CD4-positive, CD25-positive, alpha-beta regulatory T cell (primary cell): ENCODE measurements at places on chromosomes 3 and 15.

GRCh38 chr15:63353887-63354286 is 27.8 kb downstream of the CA12 start:
- no peak for DNase-seq

GRCh38 chr15:65906396-65906795 is 37.1 kb downstream of the RAB11A start:
- DNase-seq, result no peak

DNA sequence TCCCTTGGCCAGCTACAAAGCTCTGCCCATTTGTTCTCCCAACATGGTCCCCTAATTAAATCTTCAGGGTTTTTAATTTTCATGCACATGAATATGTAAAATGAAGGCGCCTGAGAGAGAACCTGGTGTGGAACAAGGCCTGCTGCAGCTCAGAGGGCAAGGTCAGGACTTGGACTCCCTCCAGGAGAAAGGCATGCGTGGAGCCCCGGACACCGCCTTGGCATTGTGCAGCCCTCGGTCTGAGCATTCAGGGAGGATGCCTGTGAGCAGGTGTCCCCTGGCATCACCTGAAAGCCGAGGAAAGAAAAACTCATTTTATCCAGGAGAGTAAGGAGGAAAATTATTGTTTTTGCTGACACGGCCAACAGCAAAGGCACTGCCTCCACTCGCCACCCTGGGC is 33.8 kb upstream of the EPHB1 start:
- DNase-seq, result no peak

GRCh38 chr3:29585368-29585767 is 304.5 kb downstream of the RBMS3 start:
- DNase-seq, result no peak

- no peak for DNase-seq
These were observed 694.7 kb downstream of the ZNF385D start for GRCh38 chr3:21056293-21056692.

DNA sequence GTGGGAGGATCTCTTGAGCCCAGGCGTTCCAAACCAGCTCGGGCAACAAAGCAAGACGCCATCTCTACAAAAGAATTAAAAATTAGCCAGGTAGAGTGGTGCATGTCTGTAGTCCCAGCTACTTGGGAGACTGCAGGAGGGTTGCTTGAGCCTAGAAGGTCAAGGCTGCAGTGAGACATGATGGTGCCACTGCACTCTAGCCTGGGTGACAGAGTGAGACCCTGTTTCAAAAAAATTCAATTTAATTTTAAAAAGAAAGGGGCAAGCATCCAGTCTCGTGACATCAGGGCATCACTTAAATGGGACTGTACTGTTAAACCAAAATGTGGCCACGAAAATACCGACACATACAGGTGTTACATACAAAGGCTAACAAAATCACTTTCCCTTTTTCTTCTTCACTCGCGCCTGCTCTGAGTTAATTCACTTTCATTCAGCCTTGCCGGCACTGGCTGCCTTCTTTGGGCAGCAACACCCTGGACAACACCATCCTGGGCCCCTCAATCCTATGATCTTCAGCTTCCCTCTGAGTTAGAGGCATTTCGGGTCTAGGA is 121.7 kb downstream of the LIPC start:
- no peak for DNase-seq

GRCh38 chr3:3165241-3165640 is 14.2 kb downstream of the CRBN start:
- DNase-seq, result no peak

DNA sequence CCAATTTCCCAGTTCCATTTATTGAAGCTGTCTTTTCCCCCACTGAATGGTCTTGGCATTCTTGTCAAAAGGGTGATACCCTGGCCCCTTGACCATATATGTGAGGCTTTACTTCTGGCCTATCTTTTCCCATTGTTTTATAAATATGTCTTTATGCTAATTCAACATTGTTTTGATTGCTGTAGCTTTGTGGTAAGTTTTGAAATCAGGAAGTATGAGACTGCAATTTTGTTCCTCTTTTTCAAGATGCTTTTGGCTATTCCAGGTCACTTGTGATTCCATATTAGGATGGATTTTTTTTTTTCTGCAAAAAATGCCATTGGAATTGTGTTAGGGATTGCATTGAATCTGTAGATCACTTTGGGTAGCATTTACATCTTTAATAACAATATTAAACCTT is 141.2 kb upstream of the MANF start:
- DNase-seq, result no peak

DNA sequence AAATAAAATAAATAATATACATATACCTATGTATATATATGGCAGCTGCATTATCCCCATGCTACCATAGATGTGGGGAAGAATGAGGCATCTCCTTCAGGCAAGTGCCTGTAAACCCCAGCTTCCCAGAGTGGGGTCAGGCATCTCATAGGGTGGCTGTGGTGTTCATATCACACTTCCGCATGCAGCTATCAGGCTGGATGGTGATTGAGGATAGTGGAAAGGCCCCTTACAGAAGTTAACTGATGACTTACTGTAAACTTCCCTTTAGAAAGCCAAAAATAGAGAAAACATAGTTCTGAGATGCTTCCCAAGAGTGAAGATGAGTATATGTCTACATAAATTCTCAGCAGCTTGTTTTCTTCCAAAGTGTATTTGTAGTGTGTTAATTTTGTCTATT is 3.5 kb upstream of the PP2D1 start:
- no peak for DNase-seq

GRCh38 chr15:85542895-85543331 is 162.5 kb downstream of the AKAP13 start:
- DNase-seq, result peak; percentile 28

DNA sequence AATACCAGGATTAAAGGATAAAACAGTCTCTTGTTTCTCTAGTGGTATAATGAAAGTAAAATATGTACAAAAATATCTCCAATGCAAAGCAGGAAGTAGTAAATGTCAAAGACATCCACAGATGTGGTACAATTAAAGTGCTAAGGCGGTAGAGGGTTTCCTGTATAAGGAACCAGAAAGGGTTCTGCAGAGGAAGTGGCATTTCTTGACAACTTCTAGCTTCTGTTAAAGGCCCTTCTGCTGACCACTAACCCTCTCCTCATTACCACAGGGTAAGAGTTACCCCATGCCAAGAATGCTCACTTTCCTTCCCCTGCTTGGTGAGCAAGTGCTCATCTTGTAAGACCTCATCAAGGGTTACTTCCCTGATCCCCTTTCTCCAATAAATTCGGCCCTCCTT is 883.6 kb upstream of the NR2F2 start:
- DNase-seq, result peak; percentile 78

DNA sequence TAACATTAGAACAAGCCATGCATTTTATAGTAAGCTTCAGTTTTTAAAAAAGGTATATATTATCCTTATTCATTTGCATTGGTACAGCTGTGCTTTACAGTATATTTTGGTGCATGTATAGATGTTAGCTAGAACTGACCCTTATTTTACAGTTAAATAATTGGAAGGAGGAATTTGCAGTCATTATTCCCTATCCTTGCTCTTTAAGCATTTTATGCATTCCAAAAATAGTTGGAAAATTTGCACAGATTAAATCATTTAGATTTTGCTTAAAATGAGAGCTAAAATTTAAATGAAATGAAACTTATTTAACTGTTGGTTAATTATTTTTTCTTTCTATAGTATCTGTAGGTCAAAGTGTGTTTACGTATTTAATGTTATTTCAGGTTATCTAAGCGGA is 667.1 kb downstream of the NAALADL2 start:
- DNase-seq, result no peak

DNA sequence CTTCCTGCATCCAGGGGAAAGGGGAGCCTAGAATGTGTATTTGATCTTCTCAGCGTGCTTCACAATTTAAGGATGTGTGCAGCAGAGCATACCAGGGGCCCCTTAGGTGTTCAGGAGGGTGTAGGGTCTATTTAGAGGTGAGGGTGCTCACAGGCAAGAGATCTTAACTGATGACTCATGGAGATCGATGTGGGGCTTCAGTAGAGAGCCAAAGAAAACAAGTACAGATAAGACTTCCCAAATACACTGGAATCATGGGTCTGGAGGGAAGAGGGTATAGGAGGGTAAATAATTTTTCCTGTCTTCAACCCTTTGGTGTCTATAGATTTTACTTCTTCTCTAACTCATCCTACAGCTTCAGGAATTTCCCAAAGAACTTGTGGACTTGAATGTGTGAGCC is 170.2 kb upstream of the LRRC3B start:
- no peak for DNase-seq

DNA sequence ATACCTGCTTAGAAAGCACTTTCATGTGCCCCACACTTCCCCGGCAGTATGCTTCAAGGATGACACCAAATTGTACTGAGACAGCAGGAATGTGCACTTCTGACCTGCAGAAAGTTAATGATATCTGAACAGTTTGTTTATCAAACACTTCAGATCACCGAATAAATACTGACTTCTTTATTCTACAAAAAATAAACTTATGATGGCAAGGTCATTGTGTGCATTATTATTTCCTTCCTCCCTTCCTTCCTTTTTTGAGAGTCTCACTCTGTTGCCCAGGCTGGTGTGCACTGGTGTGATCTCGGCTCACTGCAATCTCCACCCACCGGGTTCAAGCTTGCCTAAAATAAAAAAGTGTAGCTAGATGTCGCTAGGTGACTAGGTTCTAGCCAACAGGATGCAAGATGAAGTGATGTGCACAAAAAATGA is 80.3 kb downstream of the FAIM start:
- DNase-seq, result no peak

DNA sequence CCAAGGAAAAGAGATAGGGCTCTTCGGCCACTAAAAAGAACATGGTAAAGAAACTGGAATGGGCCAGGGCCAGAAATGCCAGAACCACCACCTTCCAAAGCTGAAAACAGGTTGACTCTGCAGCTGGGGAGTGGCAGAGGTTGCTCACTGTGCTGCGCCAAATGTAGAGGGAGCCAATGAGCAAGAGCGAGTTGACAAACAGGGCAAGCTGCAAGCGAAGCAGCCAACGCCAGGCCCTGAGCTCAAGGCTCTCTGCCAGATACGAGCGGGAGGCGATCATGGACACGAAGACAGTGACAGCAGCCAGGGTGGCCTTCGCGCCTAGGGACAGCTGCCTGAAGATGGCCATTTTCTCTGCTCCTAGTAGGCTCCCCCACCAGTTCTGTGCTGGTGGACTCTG is 3.1 kb downstream of the GLB1 start:
- no peak for DNase-seq

DNA sequence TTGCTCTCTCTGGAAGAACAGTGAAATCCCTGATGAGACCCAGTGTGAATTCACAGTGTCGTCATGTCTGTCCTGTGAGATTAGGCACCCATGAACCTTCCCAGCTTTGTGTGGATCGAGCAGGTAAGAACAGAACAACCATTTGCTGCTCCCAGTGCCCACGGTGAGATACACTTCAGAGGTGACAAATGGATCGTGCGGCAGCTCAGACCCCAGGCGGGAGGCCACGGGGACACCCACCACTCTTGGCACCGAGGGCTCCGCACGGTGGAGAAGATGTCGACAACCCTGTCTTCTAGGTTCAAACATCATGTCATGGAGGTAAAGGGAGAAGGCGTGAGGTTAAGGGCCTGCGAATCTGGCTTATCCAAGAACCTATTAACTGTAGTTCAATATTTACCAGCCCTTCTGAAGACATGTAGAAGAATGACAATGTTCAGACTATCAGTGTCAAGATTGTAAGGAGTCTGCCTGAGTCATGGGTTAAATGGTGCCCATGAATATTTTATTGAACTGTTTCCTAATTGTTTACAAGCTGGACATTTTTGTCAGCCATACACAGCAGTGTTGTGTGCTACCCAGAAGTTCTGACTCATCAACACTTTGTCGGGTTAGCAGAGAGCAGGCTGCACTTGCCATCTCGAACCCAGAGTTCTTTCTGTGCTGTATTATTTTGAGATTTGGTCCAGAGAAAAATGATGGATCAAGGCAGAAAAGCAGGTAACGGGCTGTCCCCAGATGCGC is 15.5 kb upstream of the PCSK6 start:
- DNase-seq, result no peak

GRCh38 chr3:67292356-67293121 is 294.4 kb downstream of the KBTBD8 start:
- no peak for DNase-seq

GRCh38 chr3:177823701-177824189 is 626.5 kb upstream of the TBL1XR1 start:
- DNase-seq, result no peak

- DNase-seq, result no peak
These were observed 44.9 kb downstream of the GOLGA6L2 start for GRCh38 chr15:23402140-23402539.

- DNase-seq, result no peak
These were observed 127.1 kb upstream of the FHIT start for GRCh38 chr3:61378311-61378710.

DNA sequence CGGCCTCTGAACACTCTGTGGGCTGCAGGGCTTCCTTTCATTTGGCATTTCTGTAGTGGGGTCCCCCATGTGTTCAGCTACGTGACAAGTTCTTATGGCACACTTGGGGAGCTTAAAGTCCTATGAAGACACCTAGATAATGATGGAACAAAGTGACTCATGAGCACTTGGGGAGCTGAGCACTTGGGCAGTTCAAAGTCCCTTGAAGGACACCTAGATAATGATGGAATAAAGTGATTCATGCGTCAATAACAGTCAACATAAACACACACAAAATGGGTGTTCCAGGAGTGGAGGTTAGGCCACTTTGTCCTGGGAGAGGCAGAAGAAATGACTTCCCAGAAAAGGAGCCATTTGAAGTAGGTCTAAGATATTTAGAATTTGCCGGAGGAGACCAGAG is 66.6 kb downstream of the LDHAL6B start:
- DNase-seq, result no peak

- no peak for DNase-seq
These were observed 25.9 kb downstream of the MYO9A start for GRCh38 chr15:72092006-72092405.

DNA sequence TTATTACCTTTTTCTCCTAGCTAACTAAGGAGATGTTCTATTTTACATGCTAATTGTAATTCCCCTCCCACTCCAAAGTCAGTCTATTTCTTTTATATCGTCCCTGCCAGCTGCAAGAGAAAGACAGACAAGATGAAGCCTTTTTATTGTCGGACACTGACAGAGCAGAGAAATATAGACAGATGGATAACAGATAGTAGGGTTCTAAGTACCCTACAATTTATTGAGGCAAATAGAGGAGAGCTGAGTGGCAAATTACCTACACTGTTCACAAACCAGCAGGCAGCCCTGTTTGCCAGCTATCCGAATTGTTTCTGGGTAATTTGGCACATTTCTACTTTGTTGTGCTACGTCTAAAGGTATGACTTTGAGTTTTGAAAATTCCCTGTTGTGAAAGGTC is 392.3 kb upstream of the ZNF717 start:
- DNase-seq, result no peak
